ENCODE measurements at places on chromosomes 3 and 15.

GRCh38 chr15:57647791-57648130 is 56.1 kb downstream of the MYZAP start:
- no peak for DNase-seq

DNA sequence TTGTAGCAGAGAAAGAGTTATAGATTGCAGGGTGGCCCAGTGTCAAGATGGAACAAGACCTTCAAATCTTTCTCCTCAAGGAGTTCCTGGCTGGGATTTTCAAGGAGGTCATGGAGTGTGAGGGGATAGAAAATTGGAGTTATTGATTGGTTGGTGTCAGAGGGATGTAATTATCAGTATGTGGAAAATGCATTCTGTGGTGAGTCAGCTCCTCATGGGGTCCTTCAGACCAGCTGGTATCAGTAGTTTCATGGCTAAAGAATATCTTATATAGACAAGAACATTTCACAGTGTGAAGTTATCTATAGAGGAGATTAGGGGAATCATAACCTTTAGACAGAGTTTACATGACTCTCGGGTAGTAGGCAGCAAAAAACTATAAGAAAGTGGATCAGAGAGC is 1114.0 kb upstream of the GBE1 start:
- no peak for DNase-seq

GRCh38 chr3:32913790-32914446 is 37.5 kb upstream of the CCR4 start:
- DNase-seq = no peak

DNA sequence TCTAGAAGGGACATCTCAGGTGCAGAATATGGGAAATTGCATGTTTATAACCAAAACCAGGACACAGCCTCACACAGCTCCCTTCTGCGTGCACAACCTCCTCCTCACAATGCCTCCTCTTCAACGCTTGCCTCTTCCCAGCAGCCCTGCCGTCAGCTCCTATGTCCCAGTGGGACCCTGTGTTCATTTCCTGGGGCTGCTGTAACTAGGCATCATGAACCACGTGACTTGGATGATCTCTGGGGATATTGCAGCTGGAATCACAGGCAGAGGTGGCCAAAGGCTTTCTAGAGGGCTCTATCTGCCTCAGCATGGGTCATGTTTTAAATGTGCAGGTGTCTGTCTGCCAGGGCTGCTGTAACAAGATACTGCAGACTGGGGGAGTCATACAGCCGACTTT is 375.3 kb downstream of the OCA2 start:
- DNase-seq = no peak

- no peak for DNase-seq
Observed at GRCh38 chr3:119609301-119609700, 11.6 kb downstream of the PLA1A start.

DNA sequence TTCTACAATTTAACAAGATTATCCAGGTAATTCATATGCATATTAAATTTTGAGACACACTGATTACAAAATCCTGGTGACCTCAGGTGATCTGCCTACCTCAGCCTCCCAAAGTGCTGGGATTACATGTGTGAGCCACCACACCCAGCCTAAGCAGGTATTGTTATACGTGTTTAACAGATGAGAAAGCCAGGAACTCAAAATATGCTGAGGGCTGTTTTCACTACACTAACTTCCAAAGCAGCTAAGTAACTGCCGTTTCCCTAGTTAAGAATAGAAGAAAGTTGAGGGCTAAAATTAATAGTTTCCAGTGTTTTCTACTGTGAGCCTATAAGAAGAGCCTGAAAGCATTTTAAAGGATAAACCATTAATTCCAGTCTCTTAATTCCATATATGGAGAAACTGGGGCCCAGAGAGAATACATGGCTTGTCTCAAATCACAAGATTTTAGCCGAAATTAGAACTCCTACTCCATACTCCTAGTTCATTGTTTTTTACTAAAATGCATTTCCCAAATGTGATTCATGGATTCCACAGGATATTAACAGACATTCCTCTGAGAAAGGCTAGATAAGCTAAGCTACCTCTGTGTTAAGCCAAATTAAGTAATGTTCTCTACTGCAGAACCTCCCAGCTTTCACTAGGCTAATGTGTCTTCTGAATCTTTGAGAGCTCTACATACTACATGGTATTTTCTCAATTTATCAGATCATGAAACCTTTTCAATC is 17.0 kb upstream of the AVEN start:
- no peak for DNase-seq

DNA sequence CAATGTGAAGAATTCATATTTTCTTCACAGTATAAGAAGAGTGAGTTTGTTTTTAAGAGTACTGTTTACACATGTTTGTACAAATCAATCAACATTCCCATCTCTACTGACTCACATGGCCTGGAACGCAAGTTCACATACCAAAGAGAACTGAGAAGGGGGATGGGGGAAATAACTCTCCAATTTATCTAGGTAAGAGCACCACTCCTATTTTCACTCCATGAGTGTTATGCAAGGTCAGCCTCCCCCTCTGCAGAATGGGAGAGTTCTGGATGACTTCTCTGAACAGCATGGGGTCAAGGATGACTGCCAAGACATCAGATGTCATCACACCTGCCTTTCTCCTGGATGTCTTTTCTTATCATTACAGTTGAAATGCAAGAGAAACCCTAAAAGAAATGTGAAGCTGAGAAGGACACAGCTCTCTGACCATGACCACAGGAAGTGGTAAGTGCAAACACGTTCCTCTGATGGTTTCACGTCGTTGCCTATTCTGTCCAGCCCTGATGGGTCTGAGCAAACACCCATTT is 95.2 kb downstream of the SEMA6D start:
- DNase-seq = no peak

DNA sequence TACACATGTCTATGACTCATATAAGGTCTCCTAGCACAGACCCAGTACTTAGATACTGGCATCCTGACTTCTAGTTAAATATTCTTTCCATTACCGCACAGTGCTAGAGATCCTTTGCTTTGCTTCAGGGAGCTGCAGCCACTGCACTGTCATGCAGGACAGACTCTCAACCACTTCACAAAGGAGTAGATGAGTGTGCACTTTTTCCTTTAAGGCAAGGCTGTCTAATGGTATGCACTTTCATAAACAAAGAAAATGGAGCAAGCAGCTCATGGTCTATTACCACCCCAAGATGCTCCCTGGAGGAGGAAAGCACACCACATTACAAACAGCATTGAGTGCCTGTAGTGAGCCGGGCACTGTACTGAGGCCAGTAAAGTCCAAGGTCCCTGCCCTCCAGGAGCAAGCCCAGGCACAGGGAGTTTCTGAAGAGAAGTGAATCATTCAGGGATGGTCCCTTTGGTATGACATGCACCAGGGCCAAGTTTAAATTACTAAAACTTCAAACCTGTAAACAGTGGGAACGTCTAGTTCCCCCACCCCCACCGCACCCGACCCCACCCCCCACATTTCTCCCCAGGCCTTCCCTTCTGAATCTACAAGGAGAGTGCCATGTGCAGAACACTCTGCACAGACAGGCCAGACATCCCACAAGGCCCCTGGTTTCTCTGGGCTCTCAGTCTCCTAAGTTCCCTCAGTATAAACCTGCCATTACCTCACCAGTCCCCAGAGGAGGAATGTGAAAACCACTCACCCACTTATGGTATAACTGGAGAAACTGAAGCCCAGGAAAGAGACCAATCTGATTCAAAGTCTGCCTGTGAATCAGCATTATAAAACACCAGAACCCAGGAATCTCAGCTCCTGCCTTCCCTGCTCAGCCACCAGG is 107.8 kb upstream of the BCL6 start:
- DNase-seq = no peak

DNA sequence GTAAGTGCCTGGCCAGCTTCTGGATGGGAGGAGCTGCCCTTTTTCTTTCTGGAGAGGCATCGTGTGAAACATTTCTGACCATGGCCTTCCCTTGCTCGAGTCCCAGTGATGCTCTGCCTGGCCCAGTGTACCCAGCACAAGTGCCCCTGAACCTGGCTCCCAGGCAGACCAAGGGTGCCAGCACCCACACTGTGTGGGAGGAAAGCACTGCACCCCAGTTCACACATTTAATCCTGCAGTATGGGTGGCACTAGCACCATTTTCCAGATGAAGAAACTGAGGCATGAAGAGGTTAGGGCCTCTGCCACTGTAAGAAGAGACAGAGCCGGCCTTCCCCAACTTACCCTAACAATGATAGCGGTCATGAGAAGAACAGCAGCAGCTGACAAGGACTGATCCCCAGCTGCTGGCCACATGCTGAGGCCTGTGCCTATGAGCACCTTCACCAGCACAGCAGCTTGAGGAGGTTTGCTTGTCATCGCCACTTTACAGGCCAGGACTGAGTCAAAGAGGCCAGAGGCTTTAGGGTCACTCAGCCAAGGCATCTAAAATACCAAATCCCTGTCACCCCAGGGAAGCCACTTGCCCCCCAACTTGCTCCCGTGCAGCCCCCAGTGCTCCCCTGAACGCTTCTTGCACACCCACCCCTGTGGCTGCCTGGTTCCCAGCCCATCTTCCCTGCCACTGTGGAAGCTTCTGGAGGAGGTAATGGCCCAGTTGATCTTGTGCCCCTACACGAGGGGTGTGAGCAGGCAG is 15.0 kb downstream of the PRR23E start:
- no peak for DNase-seq

DNA sequence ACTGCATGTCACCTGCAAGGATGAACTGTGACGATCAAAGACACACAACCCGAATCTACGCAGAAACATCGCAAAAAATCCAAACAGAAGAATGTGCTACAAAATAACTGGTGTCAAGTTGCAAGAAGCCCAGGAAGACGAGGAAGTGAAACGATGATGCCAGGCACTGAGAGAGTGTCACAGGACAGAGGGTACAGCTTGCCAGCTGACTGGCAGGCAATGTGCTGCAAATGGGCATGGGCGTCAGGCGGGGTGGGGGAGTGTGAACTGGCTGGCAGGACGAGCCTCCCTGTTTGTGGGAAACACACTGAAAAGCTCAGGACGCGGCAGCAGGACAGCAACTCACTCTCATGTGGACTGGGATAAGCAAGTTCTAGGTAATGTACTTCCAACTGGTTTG is 28.9 kb upstream of the OCA2 start:
- DNase-seq = no peak

- no peak for DNase-seq
Observed at GRCh38 chr3:131608296-131608695, 105.5 kb upstream of the MRPL3 start.

DNA sequence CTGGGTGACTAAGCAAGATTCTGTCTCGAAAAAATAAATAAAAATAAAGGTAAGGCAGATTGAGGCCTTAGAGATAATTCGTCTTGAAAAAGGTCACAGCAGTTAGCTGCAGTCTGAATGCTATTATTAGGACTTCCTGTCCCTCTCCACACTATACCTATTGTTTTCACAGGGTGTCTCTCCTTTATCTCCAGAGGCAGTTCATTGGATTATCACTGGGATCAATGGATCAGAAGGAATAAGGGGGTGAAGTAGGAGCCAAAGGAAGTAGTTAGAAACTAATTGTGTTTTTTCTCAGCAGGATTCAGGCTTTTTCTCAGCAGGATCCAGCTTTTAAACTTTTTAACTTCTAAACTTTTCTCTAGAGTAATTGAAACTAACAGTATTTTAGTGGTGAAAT is 326.9 kb downstream of the IL5RA start:
- DNase-seq = no peak

DNA sequence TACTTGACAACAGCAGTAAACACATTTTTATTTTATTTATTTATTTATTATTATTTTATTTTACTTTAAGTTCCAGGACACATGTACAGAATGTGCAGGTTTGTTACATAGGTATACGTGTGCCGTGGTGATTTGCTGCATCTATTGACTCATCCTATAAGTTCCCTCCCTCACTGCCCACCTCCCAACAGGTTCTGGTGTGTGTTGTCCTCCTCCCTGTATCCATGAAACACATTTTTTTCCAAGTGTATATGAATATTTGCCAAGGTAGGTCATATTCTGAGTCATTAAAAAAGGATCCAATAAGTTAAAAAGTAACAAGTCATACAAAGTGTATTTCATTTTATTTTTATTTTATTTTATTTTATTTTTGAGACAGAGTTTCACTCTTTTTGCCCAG is 567.3 kb upstream of the KCNMB2 start:
- no peak for DNase-seq

- DNase-seq = no peak
Observed at GRCh38 chr15:69414701-69415167, 585 bp downstream of the KIF23 start.

GRCh38 chr3:4633078-4634004 is 140.2 kb downstream of the ITPR1 start:
- DNase-seq = no peak

DNA sequence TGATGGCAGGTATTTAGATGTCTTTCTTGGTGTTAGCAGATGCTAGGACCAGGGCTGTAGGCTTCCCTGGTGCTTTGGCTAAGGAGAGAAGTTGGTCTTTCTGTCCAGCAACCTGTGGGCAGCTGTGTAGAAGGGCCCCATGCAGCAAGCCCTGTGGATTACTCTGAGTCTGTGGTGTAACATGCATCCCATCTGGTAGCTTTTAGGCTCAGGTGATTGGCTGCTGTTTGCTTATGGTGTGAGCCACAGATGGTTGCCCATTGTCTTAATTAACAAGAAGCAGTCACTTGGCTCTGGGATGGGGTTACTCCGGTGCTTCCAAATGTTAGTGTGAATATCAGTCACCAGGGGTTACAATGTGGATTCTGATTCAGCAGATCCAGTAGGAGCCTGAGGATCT is 368.6 kb upstream of the C2CD4B start:
- DNase-seq = no peak

DNA sequence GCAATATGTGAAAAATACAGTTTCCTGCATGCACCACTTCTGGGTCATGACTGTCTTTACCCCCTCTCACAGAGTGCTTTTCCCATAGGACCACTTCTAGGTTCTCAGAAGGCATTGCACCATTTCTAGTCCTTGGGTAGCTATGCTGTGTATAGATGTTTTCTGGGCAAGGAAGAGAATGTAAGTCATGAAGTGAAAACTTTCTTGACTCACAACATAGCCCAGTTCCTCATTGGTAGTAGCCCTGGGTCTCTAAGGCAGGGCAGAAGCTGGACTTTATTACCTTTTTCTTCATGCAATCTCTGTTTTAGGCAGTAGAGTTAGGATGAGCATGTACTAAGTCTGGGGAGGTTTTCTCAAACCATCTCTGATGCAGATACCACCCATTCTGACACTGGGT is 203.1 kb downstream of the EPHB1 start:
- no peak for DNase-seq

GRCh38 chr15:32679298-32679690 is 37.8 kb downstream of the SCG5 start:
- DNase-seq = no peak

GRCh38 chr3:78838362-78838761 is 929.4 kb downstream of the ROBO1 start:
- no peak for DNase-seq

DNA sequence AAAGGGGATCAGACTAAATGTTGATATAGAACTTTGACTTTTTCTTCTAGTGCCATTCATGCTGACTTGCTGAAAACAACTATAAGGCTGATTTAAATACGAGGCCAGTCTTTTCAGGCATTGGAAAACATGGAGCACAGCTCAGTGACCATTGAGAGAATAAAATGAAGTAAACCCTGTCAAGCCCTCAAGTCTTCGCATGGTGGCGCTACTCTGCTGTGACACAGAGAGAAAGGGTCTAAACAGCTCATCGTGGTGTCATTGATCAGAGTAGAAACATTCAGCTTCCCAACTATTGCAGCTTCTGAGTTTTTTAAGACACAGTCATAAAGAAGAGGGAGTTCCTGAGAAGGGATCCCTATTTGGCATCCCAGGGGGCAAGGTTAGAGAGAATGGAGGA is 716.2 kb downstream of the DIPK2A start:
- no peak for DNase-seq

GRCh38 chr3:46829699-46830208 is 33.5 kb downstream of the MYL3 start:
- no peak for DNase-seq

GRCh38 chr3:69999140-70000027 is at the start of gene SAMMSON:
Gene SAMMSON (plus strand): TSS chr3:69999733.
- DNase-seq = no peak
